SK-N-DZ (cell line): ENCODE measurements at places on chromosomes 3 and 15.
A peak's percentile ranks its signal among the peaks of the same experiment; 100 is the strongest.

- no peak for DNase-seq
Measured at GRCh38 chr3:116524453-116525210, 79.3 kb upstream of the LSAMP start.

GRCh38 chr3:29478611-29479010 is 197.7 kb downstream of the RBMS3 start:
- DNase-seq, result no peak

DNA sequence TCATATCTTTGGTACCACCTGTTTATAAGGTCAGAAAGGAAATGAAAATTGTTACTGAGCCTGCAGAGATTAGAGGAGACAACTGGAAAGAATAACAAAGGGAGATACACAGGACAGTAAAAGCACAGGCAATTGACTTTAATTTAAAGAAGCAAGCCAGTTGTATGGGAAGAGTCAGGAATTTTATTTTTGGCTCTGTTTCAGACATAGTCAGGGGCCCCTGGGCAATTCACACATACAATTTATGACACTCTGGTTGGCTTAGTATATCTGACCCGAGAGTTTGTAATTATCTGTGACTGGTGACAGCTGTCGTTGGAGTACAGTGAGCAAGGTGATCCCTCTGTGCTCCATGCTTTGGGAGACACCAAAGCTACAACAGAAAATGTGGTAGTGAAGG is 591.9 kb upstream of the NECTIN3 start:
- no peak for DNase-seq

DNA sequence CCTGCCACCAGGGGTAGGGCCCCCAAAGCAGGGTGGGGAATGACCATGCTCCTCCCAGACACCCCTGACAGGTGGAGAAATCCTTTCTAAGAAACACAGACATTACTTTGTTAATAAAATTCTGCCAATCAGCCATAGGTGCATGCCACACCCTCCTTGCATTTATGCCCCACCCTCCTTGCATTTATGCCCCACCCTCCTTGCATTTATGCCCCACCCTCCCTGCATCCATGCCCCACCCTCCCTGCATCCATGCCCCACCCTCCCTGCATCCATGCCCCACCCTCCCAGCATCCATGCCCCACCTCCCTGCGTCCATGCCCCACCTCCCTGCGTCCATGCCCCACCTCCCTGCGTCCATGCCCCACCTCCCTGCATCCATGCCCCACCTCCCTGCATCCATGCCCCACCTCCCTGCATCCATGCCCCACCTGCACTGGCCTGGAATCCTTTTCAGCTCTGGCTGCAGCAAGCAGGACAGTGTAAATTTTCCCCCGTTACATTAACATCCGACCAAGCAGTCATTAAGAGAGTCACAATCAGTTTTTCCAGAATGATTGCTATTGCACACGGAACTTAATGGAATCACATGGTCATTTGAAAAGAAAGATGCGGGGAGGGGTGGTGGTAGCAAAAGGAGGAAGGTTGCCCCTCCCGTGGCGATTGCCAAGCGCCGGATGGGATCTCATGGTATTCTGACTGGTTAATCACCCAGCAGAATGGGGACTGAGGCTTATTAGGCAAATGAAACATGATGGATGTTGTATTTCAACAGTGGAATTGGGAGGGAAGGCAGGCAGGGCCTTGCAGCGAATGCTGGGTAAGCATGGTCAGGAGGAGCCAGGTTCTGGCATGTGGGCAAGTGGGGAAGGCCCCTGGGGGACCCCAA is 91.2 kb downstream of the TLE3 start:
- no peak for DNase-seq

GRCh38 chr3:103499132-103499900 is 1064.5 kb downstream of the ZPLD1 start:
- no peak for DNase-seq

DNA sequence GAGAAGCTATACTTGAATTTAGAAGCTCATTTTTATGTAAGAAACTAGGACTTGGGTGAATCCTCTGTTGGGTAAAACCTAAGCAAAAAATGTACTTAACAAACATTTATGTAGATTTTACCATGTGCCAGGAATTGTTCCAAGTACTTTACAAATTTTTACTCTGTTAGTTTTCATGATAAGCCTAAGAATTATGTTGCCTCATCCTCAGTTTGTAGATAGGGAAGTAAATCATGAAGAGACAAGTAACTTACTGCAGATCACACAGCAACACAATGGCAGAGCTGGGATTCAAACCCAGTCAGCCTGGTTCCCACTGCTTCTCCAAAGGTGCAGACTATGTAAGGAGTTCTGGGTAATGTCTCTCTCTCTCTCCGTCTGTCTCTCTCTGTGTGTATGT is 169.9 kb downstream of the DIPK2A start:
- no peak for DNase-seq

- DNase-seq, result no peak
Measured at GRCh38 chr3:13115991-13116390, 42.8 kb upstream of the IQSEC1 start.

DNA sequence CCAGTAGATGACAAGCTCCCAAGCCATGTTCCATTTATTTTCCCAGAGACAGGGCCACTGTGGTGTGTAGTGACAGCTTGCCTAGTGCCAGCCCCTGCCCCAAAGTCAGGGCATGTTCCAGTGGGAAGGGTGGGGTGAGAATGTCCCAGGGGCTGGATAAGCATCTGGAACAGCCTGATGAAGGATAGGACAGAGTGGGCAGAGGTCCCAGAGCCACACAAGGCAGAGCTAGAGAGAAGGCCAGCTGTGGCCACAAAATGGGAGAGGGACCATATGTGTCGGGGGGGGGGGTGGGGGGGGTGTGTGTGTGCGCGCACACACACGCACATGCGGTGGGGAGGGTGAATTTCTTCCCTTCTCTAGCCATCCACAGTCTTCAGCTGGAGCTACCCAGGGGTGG is 27.0 kb upstream of the TSPAN3 start:
- DNase-seq, result no peak

GRCh38 chr15:75729326-75730069 is 16.9 kb upstream of the CSPG4 start:
- no peak for DNase-seq

GRCh38 chr3:38204599-38205471 is 39.5 kb downstream of the OXSR1 start:
- no peak for DNase-seq

DNA sequence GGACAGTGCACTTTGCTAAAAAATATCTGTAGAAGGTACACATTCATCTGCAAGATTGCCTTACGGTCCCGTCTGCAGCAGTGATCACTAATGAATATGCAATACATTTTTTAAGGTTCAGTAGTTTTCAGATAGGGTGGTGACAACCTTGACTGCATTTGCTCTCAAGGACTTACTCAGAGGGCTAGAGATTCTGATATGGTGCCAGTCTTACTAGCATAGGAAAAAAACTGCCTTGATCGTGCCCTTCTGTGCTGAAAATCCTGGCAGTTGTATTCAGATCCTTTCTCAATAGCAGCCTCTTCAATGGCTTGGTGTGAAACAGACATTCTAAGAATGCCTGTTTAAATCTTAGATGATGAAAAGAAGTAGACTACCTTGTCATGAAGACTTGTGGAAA is 411.9 kb upstream of the CCDC54 start:
- no peak for DNase-seq

DNA sequence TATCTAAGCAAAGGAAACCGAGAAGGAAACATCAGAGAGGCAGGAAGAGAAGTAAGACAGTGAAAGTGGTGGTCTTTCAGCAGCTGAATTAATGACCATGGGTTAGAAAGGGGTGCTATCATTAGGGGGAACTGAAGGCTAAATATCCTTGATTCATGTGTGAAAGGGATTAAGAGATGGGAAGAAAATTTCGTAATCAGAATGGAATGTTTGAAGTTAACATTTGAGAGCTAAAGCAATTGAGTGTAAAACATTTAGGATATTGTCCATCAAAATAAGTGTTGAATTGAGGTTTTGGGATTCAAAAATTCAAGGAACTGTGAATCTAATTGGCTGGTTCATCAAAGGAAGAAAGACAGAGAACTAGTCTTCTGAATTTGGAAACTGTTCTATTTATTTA is 4.1 kb upstream of the ECT2 start:
- DNase-seq, result no peak

GRCh38 chr3:190811775-190812480 is 50.6 kb downstream of the GMNC start:
- peak; percentile 45 for DNase-seq

DNA sequence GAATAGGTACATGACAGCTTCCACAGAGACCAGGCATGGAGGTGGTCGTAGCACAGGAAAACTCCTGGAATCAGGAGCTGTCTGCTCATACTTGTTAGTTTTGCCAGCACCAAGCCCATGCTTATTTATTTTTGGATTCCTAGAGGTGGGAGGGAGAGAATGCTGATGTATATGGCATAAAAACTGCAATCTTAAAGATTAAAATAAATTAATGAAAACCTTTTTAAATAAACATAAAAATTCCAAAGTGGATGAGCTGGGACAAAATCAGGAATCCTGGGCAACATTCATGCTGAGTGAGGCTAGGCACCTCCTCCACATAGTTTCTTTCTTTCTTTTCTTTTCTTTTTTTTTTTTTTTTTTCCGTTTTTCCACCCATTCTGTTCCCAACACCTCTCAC is 14.3 kb upstream of the BCL6 start:
- no peak for DNase-seq

DNA sequence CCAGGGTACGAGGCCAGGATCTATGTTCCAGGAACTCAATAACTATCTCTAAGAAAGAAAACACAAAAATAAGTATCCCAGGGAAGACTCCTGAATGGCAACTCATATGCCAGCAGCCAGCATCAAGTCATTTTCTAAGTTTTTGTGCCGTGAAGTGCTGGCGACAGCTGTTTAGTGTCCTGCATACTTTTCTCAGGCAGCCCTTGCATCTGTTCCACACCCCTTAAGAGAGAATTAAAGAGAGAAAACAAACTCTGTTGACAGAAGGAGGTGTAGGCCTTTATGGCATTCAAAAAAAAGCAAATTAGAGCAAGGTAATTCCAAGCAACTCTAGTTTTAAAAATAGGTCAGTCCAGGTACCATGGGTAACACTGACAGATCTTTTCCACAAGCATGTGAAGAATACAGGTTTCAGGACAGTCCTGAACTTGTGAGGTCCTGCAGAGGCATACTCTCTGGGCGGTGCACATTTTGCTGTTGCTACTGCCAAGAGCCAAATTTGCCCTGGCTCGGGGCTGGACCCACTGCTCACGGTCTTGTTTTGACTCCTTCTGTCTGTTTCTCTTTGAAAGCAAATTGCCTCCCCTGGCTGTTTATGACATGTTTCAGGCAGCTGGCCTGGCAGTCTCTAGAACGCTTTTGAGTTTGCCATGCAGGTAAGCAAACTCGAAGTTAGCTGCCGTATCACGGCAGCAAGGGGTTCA is 252.1 kb upstream of the ADAMTS9 start:
- DNase-seq, result no peak

GRCh38 chr3:121592856-121593702 is at the start of gene FBXO40:
FBXO40 (plus strand) TSS chr3:121593379; CDS start chr3:121620576, 27,197 bp downstream.
- DNase-seq, result no peak

GRCh38 chr3:123064914-123065313 is 1.9 kb upstream of the PDIA5 start:
- no peak for DNase-seq

DNA sequence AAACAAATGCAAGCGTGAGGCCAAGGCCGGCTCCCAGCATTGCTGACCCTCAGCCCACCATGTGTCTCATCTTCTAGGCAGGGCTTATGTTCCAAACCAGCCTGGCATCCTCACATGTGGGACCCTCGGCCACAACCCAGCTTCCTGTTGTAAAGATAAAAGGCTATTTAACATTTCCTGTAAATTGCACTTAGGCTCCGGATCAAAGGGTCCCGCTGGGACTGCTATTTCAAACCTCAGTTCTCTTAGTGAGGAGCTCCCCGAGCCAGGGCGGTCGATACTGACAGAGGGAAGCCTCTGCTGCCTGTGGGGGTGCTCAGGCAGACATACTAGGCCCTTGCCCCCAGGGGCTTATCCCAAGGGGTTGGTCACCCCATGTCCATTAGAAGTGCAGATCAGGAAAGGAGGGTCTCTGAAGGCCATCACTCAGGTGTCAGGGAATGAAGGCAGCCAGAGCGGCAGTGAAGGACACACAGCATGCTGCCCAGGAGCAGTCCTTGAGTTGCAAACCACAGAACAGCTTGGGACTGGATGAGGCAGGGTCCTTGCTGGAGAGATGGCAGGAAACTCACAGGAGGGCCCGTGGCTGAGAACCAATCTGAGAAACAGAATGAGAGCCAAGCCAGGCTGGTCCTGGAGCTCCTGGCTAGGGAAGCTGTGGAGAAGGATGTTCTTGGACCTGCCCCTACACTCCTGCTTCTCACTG is 239.9 kb downstream of the TLE3 start:
- DNase-seq, result no peak

DNA sequence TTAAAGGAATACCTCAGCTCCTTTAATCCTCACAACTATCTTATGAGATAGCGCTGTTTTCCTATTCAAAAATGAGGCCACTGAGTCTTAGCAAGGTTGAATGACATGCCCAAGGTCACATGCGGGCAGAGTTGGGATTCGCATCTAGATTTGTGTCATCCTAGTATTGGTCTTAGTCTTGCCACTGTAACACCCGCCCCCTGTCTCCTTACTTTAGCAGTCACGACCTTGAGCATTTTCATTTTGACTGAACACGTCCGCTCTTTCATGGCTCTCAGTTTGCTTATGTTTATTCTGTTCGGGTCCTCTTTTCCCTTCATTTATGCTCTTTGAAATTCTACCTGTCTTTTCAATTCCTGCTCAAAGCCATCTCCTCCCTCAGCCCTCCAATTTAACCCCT is 112.5 kb upstream of the CADPS start:
- no peak for DNase-seq

GRCh38 chr3:13134879-13135206 is 61.6 kb upstream of the IQSEC1 start:
- no peak for DNase-seq
